NCI-H1105 (cell line): ENCODE measurements at places on chromosomes 2 and 18.

DNA sequence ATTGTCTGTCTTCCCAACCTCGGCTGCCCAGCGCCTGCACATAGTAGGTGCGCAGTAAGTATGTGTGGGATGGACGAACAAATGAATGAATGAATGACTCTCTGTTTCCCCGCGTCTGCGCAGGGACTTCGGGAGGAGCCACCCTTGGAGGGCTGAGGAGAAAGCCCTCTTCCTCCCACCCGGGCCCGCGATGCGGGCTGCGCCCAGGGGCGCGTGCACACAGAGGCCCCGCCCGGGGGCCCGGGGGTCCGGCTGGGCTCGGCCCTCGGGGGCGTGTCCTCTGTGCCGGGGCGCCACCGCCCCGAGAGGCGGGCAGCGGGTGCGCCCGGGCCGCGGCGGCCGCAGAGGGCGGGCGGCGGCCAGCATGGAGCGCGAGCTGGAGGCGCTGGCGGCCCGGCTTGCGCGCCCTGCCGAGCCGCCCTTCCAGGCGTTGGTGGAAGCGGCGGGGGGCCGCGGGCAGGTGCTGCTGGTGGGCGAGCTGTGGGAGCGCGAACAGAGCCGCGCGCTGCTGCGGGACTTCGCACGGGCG, at the start of gene C2orf72:
TSS of gene C2orf72 (plus strand) at position 322 of the 529 bp plus-strand sequence. CDS start at position 365, 43 bp downstream.
- DNase-seq: no peak

GRCh38 chr2:23050388-23050787, 334.6 kb upstream of the KLHL29 start:
- DNase-seq: no peak

DNA sequence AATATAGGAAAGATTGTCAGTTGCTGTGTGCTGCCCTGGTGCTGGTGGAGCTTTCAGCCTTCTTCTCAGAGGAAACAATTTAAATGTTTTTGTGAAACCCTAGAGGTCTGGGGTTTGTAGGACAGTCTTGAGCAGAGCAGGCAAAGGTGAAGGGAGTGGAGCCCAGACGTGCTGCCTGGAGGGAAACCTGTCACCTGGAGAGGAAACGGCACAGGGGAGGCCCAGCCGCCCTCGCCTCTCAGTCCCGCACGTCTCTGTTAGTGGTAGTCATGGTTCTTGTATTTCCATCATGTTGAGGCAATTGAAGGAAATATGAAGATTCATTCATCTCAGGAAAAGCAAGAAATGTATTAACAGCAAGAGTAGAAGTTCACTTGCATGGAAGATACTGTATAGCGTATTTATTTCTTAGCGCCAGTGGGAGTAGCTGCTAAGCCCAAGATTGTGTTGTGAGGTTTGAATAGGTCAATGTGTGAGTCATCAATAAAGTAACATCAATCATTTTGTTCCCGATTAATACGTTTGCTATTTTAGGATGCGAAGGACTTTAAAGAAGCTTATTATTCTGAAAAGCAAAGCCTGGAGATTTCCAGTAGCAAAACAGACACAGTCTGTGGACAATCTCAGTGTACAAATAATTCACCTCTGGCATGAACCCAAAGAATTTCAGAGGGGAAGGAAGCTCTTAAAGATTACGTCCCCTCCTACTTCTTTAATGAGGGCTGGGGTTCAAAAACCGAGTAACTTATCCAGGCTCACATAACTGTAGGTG, 70.4 kb downstream of the LRRFIP1 start:
- no peak for DNase-seq

DNA sequence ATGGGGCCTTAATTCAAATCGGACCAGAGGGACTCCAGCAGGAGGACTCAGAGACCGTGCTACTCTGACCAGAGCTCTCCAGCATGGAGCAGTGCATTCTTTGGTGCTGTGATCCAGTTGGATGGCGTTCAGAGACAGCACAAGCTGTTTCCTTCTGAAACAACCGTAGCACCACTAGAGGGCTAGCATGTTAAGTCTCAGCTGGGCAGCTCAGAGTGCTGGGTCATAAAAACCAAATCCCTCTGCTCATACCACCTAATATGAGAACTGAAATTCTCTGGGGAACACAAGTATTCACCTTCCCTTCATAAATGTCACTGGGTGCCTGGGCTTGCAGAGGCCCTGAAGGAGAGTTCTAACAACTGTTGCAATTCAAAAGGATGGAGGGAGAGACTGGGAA, 97.7 kb upstream of the TFCP2L1 start:
- no peak for DNase-seq

DNA sequence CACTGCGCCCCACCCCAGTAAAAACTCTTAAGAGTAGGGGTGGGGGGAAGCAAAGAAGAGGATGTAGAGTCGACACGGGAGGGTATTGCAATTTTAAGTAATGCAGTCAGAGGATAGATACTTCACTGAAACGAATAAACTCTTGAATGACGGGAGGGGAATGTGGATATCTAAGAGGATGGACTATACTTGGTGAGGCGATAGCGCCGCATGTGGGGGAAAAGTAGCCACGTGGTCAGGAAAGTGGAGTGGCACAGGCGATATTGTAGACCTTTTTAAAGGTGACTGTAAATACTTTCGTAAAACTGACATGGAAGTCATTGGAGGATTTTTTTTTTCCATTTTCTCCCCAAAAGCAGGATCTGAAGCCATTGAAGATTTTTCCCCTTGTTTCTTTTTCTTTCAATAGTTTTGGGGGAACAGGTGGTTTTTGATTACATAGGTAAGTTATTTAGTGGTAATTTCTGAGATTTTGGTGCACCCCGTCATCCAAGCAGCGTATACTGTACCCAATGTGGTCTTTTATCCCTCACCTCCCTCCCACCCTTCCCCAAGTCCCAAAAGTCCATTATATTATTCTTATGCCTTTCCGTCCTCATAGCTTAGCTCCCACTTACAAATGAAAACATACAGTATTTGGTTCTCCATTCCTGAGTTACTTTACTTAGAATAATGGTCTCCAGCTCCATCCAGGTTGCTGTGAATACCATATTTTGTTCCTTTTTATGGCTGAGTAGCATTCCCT, 13.8 kb downstream of the CLK1 start:
- DNase-seq: no peak

GRCh38 chr2:17792515-17792914, 23.7 kb upstream of the MSGN1 start:
- no peak for DNase-seq

- no peak for DNase-seq
These were observed 158.7 kb upstream of the ZC3H15 start for GRCh38 chr2:186327251-186327868.

DNA sequence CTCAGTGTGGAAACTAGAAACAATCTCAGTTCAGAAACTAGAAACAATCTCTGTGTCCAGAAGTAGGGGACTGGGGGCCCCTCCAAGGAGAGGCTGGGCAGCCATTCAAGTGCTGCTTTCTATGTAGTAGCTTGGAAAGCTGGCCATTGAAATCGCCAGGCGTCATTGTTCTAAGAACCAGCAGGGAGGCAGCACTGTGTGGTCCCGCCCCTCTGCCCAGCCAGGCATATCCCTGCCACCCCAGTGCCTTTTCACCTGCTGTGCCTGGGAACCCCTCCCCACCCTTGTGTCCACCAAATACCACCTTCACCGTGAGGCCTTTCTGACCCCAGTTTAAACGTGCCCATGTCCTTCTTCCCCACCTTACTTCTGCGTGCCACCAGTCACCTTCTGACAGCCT, 221.6 kb downstream of the GBX2 start:
- DNase-seq: no peak

- no peak for DNase-seq
These were observed 49.9 kb upstream of the TAF1B start for GRCh38 chr2:9793156-9793917.

- no peak for DNase-seq
These were observed 289.7 kb downstream of the CCDC85A start for GRCh38 chr2:56473524-56473923.

DNA sequence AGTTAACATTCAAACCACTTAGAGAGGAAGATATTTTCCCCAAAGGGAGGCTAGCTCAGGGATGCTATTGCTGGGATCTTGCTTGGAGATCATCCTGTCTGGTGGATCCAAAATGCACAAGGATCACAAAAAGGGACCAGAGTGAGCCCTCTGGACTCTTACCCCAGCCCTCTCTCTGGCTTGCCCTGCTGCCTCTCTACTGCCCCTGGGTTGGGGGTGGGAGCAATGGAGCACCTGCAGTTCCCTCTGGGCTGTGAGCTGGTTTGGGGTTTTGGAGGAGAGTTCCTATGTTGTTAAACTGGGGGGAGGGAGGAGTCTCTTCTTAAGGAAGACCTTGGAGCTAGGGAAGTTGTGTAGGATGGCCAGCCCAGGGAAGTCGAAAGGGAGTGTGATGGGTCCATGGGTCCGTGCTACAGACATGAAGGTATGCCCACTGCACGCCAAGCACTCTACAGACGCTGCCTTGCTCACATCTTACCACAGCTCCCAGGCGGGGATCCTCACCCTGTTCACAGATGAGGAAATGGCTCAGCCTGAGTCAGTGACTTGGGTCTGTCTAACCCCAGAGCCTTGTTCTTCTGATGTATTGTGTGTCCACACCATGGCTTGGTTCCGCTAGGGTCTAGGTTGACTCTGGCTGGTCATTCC, 3.8 kb downstream of the LBH start:
- DNase-seq: no peak

GRCh38 chr2:32212295-32212694, 46.6 kb downstream of the SLC30A6 start:
- no peak for DNase-seq

GRCh38 chr18:62919109-62919838, 203.9 kb downstream of the PHLPP1 start:
- no peak for DNase-seq

- no peak for DNase-seq
These were observed 62.6 kb upstream of the MEX3C start for GRCh38 chr18:51260118-51260517.

DNA sequence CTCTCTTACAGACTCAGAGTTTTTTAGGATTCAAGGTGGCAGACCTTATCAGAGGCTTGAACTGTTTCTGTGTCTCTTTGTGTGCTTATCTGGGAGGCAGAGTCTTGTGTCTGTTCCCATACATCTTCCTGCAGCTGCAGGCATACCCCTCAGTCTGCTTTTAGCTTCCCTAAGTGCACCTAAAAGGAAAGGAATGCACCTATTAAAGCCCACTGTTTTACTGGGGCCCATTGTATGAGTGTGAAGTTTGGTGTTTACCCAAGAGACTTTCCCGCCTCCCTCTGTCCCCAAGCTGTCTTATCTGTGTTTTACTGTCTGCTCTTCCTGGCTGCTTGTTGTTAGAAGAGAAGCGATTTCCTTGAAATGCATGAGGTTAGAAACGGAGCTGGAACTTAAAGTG, 1757.3 kb upstream of the PIK3C3 start:
- DNase-seq: no peak

DNA sequence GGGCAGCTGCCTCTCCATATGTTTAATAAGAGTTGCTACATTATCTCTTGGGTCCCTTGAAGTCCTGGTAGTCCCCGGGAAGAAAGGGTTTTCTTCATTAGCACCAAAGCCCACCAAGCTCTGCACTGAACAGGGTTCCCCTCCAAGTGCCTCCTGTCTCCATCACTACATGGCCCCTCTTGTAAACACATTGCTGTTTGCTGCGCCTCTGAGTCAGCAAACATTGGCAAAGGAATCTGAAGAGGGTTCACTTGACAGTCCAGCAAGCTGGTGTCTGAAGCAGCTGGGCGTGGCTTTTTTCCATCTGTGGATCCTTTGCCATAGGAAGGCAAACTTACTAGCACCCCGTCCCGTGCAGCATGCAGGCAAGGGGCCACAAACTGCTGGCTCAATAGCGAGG, 82.8 kb downstream of the TEX51 start:
- no peak for DNase-seq

- DNase-seq: no peak
These were observed 115.1 kb downstream of the CYP26B1 start for GRCh38 chr2:72032481-72033041.

DNA sequence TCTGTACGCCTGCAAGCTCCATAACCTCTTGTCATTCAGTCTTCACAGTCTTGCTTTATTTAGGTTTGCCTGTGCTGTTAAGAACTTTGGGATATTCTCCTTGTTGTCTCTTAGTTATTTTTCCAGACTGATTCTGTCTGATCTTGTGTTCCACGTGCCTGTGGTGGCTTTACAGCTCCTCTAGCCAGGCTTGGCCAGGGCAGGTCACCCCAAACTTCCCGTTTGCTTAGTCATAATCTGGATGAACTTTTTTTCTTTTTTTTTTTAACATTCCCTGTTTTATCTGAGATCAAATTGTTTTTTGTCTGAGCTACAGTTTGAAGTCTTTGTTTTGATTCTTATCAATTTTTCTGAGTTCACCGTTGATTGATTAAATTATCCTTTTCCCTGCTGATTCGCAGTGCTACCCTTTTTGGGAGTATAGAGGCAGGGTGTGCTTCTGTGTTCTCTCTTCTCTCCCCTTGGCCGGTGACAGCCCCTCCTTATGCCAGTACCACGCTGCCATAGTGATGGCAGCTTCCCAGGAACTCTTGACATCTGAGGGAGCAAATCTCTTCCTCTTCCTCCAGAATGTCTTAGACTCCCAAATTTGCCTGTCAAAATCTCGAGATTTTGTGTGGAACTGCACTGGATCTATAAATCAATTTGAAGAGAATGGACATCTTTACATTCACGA, 2.5 kb downstream of the SP100 start:
- DNase-seq: no peak

- DNase-seq: no peak
These were observed 25.0 kb downstream of the BCL11A start for GRCh38 chr2:60528281-60529020.

GRCh38 chr2:215914777-215915165, 98.6 kb downstream of the MREG start:
- DNase-seq: no peak

DNA sequence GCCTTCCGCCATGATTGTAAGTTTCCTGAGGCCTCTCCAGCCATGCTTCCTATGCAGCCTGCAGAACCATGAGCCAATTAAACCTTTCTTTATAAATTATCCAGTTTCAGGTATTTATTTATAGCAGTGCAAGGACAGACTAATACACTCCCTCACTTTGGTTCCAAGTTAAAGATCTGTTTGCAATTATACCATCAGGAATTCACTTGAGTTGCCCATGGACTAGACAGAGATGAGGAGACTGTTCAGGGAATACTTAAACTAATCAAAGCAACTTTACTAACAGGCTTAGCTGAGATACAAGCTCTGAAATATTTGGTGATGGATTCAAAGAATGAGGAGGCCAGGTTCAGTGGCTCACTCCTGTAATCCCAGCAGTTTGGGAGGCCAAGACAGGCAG, 190.0 kb downstream of the MTCL1 start:
- DNase-seq: no peak

- DNase-seq: no peak
These were observed 155.0 kb downstream of the EIPR1 start for GRCh38 chr2:3222636-3223035.

GRCh38 chr18:29979881-29980280, 1062.7 kb downstream of the DSC3 start:
- no peak for DNase-seq

GRCh38 chr2:105732955-105733607, 11.6 kb upstream of the NCK2 start:
- no peak for DNase-seq
